Mammary epithelial cell (primary cell): ENCODE measurements at places on chromosomes 11 and 22.

DNA sequence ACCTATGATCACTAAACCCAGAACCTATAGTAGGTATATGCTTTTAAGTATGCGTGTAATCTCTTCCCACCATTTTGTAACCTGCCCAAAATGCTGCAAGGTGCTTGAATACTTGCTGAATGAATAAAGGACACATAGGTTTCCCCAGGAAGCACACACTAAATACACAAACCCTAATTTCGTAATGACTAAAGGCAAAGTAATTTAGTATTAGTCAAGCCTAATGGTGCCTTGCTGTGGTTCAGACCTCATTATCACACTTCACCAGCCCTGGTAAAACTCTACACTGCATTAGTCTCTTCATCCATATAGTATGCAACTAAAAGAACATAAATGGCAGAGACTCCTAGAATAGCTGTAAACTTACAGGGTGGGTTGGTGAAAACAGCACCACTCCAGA, 289.0 kb upstream of the PITPNB start:
- DNase-seq: peak; percentile 27

DNA sequence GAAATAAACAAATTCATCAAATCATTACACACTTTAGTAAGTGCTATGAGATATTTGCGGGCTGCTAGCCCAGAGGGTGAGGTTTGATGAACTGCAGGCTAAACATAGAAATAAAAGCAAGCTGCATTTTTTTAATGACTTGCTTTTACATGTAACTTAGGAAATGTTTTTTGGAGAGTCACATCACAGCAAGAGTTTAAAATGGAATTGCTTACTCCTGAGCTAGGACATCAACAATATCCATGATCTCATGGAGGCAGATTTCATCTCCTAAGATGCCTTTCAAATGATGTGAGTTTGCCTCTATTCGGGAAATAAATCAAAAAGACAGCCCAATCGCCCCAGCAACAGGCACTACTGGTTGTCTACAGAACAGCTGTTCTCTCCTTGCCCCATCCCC, 73.4 kb upstream of the CD44 start:
- DNase-seq: no peak

DNA sequence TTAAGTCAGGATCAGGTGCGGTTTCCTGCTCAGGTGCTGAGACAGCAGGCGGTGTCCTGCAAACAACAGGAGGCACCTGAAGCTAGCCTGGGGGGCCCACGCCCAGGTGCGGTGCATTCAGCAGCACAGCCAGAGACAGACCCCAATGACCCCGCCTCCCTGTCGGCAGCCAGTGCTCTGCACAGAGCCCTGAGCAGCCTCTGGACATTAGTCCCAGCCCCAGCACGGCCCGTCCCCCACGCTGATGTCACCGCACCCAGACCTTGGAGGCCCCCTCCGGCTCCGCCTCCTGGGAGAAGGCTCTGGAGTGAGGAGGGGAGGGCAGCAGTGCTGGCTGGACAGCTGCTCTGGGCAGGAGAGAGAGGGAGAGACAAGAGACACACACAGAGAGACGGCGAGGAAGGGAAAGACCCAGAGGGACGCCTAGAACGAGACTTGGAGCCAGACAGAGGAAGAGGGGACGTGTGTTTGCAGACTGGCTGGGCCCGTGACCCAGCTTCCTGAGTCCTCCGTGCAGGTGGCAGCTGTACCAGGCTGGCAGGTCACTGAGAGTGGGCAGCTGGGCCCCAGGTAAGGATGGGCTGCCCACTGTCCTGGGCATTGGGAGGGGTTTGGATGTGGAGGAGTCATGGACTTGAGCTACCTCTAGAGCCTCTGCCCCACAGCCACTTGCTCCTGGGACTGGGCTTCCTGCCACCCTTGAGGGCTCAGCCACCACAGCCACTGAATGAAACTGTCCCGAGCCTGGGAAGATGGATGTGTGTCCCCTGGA, at the start of gene MYO7A:
Gene MYO7A, plus strand, starts transcription at position 327 of the 772 bp plus-strand sequence. CDS start 2,389 bp downstream, outside the sequence.
- DNase-seq: no peak

- peak; percentile 98 for DNase-seq
Observed at GRCh38 chr11:132734217-132734616, 798.1 kb downstream of the OPCML start.

GRCh38 chr11:83819931-83820549, 533.9 kb upstream of the CCDC90B start:
- peak; percentile 48 for DNase-seq

- DNase-seq: no peak
Observed at GRCh38 chr22:35409783-35410662, 10.1 kb downstream of the MCM5 start.

DNA sequence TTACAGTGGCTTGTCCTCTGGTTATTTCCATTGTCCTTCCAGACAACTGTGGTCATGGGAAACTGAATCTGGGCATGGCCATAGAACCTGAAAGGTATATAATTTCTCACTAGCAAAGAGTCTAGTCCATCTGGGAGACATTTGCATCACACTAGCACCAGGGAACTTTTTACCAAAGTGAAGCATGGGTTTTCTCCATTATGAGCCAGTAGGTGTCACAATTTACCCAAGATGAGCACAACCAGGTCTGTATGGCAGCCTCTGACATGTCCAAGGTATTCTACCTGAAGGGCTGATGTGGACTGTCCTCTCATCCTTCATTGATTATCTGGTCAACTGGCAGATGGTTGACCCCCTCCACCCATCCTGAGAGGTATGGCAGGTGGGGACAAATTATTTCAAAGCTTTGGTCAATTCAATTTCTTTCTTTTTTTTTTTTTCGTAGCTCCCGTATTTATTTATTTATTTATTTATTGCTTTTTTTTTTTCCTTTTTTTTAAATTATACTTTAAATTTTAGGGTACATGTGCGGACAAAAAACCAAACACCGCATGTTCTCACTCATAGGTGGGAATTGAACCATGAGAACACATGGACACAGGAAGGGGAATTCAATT, 425.9 kb downstream of the TMEM135 start:
- DNase-seq: peak; percentile 54

- peak; percentile 53 for DNase-seq
Observed at GRCh38 chr11:126989942-126990715, 10.4 kb downstream of the KIRREL3 start.

DNA sequence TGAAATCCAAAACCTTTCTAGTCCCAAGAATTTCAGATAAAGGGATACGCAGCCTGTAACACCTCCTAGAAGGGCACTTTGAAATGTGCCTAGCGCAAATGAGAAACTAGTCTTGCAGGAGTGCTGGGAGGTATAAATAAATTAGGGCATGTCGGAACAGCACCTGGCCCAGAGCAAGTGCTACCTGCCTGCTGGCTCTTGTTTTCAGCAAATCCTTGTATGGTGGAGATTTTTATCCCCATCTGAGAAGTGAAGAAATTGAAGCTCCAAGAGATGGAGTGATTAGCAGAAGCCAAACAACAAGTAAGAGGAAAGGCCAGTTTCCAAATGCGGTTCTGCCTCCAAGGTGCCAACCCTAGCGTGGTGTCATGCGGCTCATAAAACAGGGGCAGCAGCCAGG, 36.7 kb upstream of the TFIP11 start:
- DNase-seq: peak; percentile 87

- peak; percentile 14 for DNase-seq
Observed at GRCh38 chr11:74154620-74155281, 16.1 kb downstream of the C2CD3 start.

- DNase-seq: peak; percentile 74
Observed at GRCh38 chr11:122375687-122376399, 259.8 kb upstream of the BLID start.

- DNase-seq: peak; percentile 50
Observed at GRCh38 chr11:35234460-35235156, 95.6 kb downstream of the CD44 start.

- no peak for DNase-seq
Observed at GRCh38 chr11:43930868-43931716, 11.3 kb upstream of the C11orf96 start.

- no peak for DNase-seq
Observed at GRCh38 chr22:27868732-27869282, 50.2 kb downstream of the PITPNB start.

DNA sequence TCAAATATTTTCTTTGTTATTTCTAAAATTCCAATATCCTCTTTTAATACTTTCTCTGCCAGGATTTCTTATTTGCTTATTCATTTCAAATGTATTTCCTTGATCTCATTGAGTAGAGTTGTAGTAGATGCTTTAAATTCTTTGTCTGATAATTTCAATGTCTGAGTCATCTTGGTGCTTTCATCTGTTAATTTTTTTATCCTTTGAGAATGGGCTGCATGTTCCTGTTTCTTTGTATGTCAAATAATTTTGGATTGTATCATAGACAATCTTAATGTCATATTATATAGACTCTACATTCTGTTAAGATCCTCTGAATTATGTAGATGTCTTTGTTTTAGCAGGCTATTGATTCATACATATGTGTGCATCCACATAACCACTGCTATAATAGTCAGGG, 57.5 kb downstream of the MYEOV start:
- peak; percentile 40 for DNase-seq

DNA sequence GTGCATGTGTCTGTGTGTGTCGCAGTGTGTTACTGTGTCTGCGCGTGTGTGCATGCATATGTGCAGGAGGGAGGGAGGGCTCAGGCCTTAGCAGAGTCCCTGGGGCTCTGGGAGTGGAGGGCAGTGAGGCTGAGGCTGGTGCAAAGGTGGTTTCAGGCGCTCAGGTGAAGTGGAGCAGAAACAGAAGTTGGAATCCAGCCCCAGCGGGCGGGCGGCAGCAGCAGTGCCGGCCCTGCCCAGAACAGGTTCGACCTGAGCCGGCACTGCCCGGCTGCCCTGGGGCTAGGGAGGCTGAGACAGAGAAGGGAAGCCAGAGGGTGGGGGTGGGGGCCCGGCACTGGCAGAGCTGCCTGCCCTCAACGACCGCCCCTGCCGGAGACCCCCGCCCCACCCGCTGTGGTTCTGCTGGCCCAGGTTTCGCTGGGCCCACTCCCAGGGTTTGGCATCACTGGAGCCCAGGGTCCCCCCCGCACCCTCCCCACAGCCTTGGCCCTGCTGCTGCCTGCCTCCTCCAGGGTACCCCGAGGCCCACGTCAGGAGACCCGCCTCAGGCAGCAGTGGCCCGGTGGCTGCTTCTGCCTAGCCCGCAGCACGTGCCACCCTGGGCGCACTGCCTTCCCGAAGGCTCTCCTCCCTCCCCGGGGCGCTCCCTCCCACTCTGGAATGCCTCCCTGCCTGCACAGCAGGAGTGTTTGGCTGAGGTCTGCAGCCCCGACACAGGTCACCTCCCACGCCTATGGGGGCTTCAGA, 13.3 kb downstream of the ASCL2 start:
- peak; percentile 58 for DNase-seq

DNA sequence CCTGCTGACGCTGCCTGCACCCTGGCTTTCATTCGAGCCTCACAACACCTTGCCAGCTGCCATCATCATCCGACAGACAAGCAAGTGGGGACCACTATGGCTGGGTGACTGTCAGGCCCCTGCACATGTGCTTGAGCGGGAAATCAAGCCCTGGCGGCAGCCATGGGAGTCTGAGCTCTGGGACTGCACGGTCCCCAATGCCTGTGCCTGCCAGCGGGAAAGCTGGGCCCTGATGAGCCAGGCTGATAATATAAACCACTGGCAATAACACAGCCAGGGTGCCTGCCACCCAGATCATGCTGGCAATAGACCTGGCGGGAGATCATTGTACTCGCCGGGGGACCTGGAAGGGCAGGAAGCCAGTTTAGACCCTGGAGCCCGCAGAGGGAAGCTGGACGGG, 2.5 kb downstream of the FGF3 start:
- no peak for DNase-seq

DNA sequence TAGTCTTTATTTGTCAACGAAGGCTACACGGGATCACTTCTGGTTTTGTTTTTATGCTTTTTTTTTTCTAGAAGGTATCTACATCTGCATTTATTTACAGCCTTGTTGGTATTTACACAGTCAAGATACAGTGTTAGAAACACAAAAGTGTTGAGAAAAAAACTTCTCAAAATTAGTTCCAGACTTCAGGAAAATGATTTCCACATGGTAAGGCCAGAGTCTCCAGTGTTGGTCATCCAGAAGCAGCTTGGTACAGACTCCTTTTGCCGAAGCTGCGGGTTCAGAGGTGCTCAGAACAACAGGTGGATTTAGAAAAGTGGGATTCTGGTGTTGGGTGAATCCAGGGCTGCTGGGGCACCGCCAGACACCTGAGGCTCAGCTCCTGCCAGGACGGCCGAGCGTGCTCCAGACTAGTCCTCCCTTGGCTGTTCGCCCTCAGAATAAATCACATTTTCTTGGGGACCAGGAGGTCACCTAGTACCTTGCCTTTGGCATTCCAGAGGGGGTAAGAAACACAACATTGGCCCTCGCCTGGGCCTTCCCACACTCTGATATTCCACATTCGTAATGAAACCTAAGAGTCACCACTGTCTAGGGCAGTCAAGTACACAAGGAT, 78.7 kb upstream of the NARS2 start:
- DNase-seq: no peak

- DNase-seq: peak; percentile 32
Observed at GRCh38 chr11:72326151-72326848, 82.3 kb upstream of the PHOX2A start.

DNA sequence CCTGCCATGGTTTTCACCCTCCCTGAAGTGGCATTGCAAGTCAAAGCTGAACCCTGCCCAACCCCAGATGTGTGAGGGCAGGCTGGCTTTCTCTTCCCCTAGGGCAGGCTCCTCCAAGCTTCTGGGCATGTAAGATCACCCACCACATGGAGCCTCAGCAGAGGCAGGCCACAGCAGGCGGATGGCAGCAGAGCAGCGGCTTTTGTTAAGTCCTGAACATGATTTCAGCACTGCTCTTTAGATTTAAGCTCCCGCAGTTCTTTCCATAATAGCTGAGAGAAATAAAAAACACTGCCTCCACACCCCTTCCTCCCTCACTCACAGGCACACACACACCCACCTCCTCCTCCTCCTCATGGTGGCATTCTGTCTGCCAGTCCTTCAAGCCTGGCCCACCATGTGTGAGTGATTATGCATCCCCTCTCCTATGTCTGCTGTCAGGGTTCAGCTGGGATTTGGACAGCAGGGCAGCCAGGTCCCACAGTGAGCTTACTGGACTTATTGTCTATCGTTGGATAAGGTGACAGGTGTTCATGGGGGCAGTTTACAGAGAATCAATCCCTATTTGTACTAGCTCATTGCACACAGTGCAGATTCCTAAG, 5.0 kb upstream of the NTM start:
- no peak for DNase-seq

GRCh38 chr11:60170566-60170965, 12.3 kb downstream of the MS4A6A start:
- DNase-seq: peak; percentile 36

GRCh38 chr11:90134478-90135003, at the start of gene NAALAD2:
Gene NAALAD2 (plus strand): TSS chr11:90134663. CDS start chr11:90134759, 96 bp downstream.
- DNase-seq: no peak
